Posterior vena cava (tissue), 2 donors: ENCODE measurements at places on chromosomes 4 and X. TPM values are rescaled to one million over a fixed set of nuclear protein-coding genes. Genes with fewer than 3 reads are reported as not detected.

The PPBP gene
- total RNA-seq, result 1.3 TPM

The HTN3 gene
- not detected for total RNA-seq

The CXCL9 gene
- total RNA-seq, result 2.1 TPM

The S100G gene
- not detected for total RNA-seq

The ASB11 gene
- total RNA-seq, result not detected

The ETDB gene
- total RNA-seq, result not detected

The ACOX3 gene
- total RNA-seq, result 29.7 TPM

The PDE5A gene
- 80.4 TPM for total RNA-seq

The TAB3 gene
- total RNA-seq, result 18.2 TPM

The SPP1 gene
- 179 TPM for total RNA-seq

The FOXO4 gene
- 21.5 TPM for total RNA-seq

The HSFX1 gene
- 1.4 TPM for total RNA-seq

DNA sequence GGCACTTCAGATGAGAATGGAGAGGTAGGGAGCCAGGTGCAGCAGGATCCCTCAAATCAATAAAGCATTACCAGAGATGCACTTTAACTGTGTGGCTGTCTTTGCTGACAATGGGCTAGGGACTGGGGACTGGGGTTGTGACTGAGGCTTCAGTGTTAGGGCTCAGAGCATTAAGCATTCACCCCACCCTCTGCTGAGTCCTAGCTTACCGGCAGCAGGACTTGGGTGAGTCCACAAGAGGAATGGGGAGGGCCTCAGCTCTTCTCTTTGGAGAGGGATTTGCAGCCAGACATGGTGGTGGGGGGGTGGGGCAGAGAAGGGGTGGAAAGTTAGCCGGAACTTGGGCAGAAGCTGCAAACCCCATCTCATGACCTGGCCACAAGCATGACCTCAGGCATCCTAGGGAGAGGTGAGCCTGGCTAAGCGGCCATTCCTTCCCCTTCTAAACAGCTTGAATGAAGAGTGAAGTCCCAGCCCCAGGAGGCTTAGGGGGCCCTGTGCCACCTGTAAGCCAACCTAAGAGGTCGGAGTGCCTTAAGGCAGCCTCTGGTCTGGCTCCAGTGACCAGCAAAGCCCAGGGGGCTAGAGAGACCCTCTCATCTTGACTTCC is 78.4 kb downstream of the STARD8 start:
- no peak for DNase-seq

DNA sequence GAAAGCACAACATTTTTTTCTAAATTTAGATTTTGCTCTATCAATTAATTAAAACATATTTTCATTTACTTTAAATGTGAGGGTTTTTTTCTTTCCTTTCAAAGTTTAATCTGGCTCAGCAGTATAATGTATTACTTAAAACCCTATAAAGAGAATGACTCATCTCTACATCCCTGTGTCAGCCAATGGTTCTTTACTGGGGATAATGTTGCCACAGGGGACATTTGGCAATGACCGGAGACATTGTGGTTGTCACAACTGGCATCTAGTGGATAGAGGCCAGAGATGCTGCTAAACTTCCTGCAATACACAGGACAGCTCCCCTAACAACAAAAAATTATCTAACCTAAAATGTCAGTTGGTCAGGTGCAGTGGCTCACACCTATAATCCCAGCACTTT is 53.8 kb downstream of the SYNPO2 start:
- DNase-seq, result no peak

- DNase-seq, result no peak
These were observed 12.5 kb upstream of the UVSSA start for GRCh38 chr4:1334579-1334895.

- no peak for DNase-seq
These were observed 71.5 kb downstream of the TSPAN5 start for GRCh38 chr4:98586962-98587354.

- DNase-seq, result no peak
These were observed 24.3 kb downstream of the CFAP97 start for GRCh38 chr4:185179488-185179887.

DNA sequence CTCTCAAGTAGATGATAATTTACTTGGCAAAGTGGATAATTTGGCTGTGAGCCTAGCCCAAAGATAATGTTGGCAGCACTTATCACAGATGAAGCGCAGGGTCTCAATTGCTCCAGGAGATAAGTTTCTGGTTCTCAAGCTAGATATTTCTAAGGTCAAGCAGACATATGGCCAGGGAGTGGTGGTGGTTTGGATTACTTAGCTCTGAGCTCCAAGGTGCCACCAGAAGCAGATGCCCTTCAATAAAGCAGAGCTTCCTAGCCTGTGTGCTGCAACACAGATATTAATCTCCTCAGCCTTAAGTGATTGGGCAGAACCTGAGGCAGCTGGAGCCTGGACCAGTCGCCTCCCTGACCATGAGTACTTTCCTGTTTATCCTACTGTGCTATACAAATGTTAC is 79.2 kb upstream of the NALF2 start:
- no peak for DNase-seq

DNA sequence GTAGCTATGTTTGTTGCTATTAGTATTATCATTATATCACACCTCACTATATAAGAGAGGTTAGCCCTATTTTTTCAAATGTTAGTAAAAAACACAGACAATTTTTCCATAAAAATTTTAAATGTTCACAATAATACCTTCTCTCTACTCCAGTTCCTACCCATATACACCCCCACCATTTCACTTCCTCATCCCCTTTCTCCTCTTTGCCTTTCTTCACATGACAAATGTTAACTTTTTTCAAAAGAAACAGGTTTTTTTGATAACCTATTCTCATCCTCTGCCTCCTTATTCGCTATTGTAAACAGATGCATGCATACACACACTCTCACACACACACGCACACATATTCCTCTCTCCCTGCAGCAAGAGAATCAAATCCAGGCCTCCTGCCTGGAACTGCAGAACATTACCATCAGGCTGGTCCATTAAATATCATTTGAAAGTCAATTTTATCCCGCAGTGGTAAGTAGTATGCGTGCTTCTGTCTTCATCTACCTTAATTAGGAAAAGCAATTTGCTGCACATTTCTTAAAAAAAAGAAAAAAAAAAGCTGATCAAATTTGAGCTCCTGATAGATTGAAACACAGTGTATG is 55.5 kb downstream of the MID1IP1 start:
- DNase-seq, result no peak

- no peak for DNase-seq
These were observed 74.8 kb downstream of the POLA1 start for GRCh38 chrX:24768556-24768955.

DNA sequence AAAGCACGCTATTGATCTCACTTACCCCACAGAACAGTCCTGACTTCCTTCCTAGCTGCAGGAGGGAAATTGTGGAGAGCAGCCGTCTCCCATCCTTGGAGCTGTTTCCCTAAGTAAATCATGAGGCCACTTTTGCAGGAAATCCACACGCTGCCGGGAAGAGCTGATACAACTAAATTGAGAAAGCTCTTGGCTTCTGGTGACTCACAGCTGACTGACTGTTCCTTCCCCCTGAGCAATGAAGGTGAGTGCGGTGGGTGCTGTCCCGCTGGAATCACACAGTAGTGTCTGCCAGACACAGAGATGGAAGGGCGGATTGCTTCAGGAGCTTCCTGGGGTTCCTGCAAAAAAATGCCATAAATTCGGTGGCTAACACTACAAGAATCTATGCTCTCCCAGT is 268.9 kb downstream of the ASMT start:
- no peak for DNase-seq

DNA sequence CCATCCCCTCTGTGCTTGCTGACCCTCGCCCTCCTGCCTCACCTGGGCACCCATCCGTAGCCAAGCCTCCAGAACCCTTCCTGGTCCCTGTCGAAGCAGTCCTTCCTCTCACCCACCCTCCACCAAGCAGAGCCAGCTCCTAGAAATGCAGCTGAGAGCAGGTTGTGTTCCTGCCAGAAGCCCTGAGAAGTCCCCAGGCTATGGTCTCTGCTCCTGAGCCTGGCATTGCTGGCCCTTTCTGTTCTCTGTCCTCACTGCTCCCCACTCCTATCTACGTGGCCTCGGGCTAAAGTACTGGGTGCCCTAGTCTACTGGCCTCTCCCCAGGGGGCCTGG is 2.1 kb upstream of the CPZ start:
- no peak for DNase-seq

DNA sequence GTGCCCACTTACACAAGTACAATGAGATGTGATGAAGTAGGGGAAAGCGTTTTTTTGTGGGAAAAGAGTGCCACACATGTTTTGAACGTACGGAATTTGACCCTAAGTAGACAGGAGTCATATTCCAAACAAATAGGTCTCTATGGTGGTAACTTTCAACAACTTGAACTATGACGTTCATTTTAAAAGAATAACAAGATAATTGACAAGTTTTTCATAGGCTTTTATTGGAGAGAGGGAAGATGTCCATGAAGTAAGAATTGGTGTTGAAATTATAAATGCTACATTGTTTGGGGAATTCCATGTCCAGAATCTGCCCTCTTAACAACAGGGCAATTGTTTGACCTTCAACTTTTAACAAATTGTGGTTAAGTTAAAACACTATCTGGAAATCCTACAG is 126.5 kb downstream of the GASK1B start:
- no peak for DNase-seq

- peak; percentile 56 for DNase-seq
These were observed 42.9 kb downstream of the NDST3 start for GRCh38 chr4:118076958-118077766.

- no peak for DNase-seq
These were observed 226.9 kb downstream of the ARHGAP24 start for GRCh38 chr4:85701861-85702321.

- DNase-seq, result no peak
These were observed 227.2 kb downstream of the FAT4 start for GRCh38 chr4:125541836-125542385.
